ENCODE measurements at places on chromosomes 1 and 21.

GRCh38 chr21:43645976-43646375 lies 13.3 kb downstream of the HSF2BP start:
- H3K27me3 ChIP-seq = no peaks in the 10 kb centered on the region
- no peak overlapping the region for H3K27ac ChIP-seq
- DNase-seq = no peak
- no peaks in the 10 kb centered on the region for H3K36me3 ChIP-seq
- peaks cover 2% of the 10 kb centered on the region for H3K4me1 ChIP-seq
- H3K4me3 ChIP-seq = no peak overlapping the region

DNA sequence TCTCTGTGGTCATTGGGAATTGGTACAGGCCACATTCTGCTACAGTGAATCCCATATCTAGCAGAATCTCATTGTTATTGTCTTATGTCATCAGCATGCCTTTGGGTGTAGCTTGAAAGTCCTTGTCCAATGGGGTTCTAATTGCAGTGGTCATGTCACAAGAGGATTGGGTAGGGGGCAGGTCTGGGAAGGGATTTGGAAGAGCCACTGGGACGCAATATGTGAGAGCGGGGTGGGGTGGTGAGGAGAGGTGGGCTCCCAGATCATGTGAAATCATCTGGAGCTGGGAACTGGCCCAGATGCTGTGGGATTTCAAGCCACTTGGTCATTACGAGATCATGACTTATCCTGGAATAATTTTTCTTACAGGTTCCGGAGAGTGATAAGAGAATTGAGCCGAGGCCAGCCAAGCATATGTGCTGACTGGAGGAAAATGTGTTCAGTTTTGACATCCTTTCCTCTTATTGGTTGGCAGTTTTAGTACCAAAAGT lies 16.3 kb downstream of the CNIH3 start:
- H3K36me3 ChIP-seq = no peaks in the 10 kb centered on the region
- H3K4me3 ChIP-seq = no peak overlapping the region
- no peak for DNase-seq
- no peaks in the 10 kb centered on the region for H3K27me3 ChIP-seq
- H3K27ac ChIP-seq = no peak overlapping the region

DNA sequence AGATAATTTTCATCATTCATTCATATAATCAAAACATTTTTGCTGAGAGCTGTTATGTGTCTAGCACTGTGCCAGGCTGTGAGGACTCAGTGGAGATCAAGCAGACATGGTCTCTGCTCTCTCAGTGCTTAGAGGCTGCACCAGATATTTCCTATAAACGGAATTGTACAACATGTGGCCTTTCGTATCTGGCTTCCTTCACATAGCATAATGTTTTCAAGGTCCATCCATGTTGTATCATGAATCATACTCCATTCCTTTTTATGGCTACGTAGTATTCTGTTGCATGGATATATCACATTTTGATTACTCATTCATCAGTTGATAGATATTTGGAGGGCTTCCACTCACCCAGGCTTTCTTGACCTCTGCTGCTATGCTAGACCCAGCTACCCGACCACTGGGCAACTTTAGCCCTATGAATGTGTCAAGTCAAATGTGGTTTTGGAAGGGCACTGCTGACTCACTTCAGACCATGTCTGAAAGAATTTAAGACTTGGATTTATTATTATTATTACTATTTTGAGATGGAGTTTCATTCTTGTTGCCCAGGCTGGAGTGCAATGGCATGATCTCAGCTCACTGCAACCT lies 18.5 kb downstream of the NCF2 start:
- peaks cover 1% of the 10 kb centered on the region for H3K4me1 ChIP-seq
- peaks cover 5% of the 10 kb centered on the region for H3K27me3 ChIP-seq
- H3K36me3 ChIP-seq = no peaks in the 10 kb centered on the region
- H3K4me3 ChIP-seq = no peak overlapping the region
- no peak for DNase-seq
- no peak overlapping the region for H3K27ac ChIP-seq

DNA sequence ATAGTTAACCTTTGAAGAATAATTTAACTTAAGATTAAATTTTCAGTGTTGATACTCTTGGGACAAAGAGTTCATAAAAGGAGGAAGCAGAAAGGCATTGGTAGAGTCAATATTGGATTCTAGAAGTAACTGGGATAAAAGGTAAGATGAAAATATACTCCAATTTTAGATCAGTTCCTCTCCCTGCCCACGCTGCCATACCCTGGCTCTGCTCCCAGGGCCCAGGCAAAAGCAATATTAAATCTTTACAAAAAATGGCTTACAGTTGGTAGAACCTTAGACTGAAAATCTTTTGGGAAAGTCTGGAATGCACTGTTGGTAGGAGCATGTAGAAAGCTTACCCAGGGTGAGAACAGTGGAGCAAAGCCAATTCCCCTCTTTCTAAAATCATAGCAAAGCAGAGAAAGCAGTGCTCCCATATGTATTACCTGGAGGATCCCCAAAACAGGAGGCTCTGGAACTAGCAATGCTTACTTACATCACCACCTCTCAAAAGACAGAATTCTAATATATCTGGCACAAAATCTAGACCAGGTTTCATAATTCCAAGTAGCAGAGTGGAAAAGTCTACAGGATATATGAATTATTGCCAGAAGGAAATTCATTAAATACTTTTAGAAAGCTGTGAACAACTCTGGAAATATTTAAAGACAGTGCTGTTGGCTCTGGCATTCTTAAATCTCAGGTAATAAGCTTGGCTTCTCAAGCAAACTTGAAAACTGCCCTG lies 24.5 kb downstream of the KIAA0319L start:
- no peak overlapping the region for H3K4me3 ChIP-seq
- no peaks in the 10 kb centered on the region for H3K4me1 ChIP-seq
- peaks cover 62% of the 10 kb centered on the region for H3K36me3 ChIP-seq

DNA sequence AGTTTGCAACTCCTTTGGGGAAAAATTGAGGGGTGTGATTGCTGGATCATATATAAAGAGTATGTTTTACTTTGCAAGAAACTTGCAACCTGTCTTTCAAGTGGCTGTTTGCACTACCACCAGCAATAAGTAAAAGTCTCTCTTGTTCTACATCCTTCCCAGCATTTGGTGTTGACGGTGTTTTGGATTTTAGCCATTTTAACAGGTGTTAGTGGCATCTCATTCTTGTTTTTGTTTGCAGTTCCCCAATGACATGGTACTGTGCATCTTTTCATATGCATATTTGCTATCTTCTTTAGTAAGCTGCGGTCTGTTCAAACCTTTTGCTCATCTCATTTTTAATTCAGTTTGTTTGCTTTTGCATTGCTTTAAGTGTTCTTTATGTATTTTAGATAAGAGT lies 535.5 kb downstream of the LRRIQ3 start:
- no peaks in the 10 kb centered on the region for H3K27me3 ChIP-seq
- no peaks in the 10 kb centered on the region for H3K36me3 ChIP-seq
- no peaks in the 10 kb centered on the region for H3K4me1 ChIP-seq
- DNase-seq = no peak
- H3K4me3 ChIP-seq = no peak overlapping the region

GRCh38 chr1:12001249-12001917 lies 17.9 kb upstream of the MIIP start:
- no peak overlapping the region for H3K27ac ChIP-seq
- DNase-seq = peak; percentile 40
- peaks cover 85% of the 10 kb centered on the region for H3K36me3 ChIP-seq
- H3K4me3 ChIP-seq = no peak overlapping the region

- H3K4me1 ChIP-seq = no peaks in the 10 kb centered on the region
- H3K36me3 ChIP-seq = no peaks in the 10 kb centered on the region
- H3K4me3 ChIP-seq = no peak overlapping the region
- no peak for DNase-seq
- H3K27ac ChIP-seq = no peak overlapping the region
Measured at GRCh38 chr21:18164933-18165332, 79.7 kb upstream of the CHODL start.

Measured in neuronal stem cell (in vitro differentiated cells).